Memory B cell (primary cell): ENCODE measurements at places on chromosomes 2 and 18.

- DNase-seq, result no peak
These were observed 124.1 kb downstream of the ANKRD30BL start for GRCh38 chr2:132037527-132038178.

DNA sequence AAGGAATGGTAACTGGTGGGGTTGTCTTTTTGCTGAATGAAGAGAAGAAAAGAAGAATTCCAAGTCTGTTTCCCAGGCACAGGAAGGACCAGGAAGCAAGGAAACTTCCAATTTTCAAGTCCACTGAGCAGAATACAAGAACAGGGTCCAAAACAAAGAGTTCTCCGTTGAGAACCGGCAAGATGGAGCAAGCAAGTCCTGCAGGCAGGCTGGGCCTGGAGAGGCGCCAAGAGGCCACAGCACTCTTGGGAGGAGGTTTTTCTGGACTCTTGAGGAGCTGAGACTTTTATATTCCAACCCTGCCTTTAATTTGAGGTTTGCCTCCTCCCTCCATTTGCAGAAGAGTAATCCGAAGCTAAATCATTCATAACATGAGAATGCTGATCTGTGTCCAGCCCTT, 224.5 kb downstream of the IKZF2 start:
- no peak for DNase-seq

DNA sequence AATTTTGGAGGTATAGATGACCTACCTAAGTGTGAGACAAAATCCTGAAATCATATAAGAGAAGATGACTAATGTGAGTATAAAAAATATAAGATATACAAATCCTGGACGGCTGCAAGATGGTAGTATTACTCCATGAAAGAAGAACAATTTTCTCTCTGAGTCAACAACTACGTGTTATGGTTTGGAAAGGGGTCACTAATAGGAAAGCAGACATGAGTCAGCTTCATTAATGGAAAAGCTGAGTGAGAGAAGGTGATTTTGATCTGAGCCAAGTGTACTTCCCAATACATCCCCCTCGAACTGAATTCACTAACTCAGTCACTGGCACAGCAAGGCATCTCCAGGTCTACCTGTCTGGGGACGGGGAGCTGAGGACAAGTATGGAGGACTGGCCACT, 20.1 kb upstream of the SELENOI start:
- DNase-seq, result no peak

- DNase-seq, result no peak
These were observed 301.6 kb upstream of the STON1 start for GRCh38 chr2:48228345-48228684.

GRCh38 chr2:19990416-19990728, 467 bp upstream of the WDR35 start:
- no peak for DNase-seq

- DNase-seq, result no peak
These were observed 16.8 kb upstream of the KCNJ3 start for GRCh38 chr2:154681741-154682140.

DNA sequence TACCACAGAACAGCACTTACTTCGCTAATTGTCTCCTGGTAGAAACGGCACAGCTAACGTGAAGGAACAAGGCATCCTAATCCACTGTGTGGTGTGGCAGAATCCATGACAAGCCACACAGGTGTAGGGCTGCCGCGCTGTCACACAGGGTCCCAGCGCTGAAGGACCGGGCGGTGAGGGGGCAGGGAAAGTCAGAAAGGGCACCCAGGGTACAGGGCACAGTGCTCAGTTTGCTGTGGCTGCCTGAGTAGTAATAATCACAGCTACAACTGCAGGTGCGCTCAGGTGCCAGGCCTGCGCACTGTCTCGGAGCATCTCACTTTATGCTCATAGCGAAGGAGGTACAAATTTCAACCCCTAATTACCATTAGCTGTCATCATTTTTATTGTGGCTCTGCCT, 55.2 kb upstream of the CAB39 start:
- DNase-seq, result no peak

DNA sequence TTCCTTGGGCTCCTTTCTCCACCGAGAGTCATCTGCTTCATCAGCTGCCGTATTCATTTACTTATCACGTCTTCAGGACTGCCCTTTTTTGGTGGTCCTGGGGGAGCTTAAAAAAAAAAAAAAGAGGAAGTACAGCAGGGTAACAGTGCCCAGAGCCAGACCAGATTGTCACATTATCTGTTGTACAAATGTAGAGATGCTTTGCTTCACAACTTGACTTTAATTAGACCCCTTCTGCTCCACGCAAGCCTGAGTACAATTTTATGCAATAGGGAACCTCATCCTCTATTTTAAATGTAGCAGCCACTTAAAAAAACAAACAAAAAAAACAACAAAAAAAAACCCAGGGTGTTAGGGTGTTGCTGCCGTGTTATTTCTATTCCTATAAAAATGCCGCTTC, 128.3 kb downstream of the PRPF40A start:
- no peak for DNase-seq

GRCh38 chr2:23698116-23698693, 228.7 kb downstream of the ATAD2B start:
- no peak for DNase-seq

DNA sequence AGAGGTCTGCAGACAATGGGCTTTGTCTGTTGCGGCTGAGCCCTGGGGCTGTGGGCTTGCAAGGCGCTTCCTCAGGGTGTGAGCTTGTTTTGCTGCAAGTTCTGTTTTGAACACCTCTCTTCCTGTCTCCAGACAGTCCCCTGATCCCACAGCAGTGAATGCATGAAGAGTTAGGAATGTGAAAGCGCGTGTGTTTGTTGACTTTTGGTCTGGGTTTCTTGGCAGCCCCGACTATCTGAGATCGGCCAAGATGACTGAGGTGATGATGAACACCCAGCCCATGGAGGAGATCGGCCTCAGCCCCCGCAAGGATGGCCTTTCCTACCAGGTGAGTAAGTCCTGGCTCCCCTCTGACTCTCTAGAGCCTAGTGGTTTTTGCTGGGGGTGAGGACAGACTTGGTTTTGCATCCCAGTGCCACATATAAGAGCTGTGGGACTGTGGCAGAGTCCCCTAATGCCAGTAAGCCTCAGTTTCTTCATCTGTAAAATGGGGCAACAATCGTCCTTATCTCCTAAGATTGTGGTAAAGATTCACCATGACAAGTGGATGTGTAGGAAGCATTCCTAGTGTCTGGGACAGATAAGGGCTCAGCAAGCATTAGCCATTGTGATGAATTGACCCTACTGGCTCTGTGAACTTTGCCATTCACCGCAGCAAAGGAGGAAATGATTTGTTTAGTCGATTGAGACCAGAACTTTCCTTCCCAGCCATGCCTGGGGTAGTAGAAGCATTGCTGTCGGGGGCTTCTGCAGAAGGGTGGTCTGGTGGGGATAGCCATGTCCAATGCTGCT, 3.0 kb downstream of the LBH start:
- no peak for DNase-seq

DNA sequence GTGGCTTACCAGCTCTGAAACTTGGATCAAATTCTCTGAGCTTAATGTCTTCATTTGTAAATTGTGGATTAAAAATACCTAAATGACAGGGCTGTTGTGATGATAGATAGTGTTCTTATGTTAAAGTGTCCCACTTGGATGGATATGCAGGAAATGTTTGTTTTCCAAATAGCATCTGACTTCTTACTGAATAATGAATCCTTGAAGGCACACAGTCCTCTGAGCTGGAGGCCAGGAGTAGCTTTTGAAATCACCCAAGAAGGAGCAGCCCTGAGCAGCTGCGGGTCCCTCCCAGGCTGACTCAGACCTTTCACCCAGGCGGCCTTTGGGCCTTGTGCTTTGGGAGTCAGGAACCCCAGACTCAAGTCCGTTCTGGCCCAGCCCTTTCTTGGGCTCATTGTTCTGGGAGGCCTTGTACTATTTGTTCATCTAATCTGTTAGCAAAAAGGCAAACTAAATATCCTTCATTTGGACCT, 173.0 kb upstream of the GATA6 start:
- DNase-seq, result no peak
